ENCODE measurements at places on chromosomes 5 and 9. TPM values are rescaled to one million over a fixed set of nuclear protein-coding genes. Genes with fewer than 3 reads are reported as not detected.

DNA sequence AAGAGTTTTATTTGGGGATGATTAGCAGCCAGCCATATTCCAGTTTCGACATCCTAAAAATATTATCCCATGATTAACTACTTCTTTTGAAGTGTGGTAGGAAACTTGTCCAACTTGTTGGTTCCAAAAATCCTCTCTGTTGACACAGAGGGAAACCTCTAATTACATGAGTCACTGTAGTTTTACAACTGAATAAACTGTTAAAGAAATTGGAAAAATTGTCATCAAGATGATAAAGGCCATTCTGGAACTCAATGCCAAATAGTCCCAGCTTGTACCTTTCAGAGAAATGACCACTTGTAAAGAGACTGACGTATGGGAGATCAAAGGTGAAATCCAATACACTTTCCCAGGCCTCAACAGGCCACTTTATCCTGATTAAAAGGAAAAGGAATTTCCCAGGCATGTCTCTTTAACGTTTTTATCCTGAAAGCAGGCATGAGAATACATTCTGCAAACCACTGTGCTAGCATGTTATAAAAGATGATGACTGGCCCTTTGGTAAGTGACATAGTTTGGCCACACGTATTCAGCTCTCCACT is 261.6 kb downstream of the GLIS3 start:
- DNase-seq, result no peak

SEMA6A gene
- total RNA-seq, result 0.40 TPM

RLN1 gene
- 1.5 TPM for total RNA-seq

PTPDC1 gene
- 6.5 TPM for total RNA-seq

DNA sequence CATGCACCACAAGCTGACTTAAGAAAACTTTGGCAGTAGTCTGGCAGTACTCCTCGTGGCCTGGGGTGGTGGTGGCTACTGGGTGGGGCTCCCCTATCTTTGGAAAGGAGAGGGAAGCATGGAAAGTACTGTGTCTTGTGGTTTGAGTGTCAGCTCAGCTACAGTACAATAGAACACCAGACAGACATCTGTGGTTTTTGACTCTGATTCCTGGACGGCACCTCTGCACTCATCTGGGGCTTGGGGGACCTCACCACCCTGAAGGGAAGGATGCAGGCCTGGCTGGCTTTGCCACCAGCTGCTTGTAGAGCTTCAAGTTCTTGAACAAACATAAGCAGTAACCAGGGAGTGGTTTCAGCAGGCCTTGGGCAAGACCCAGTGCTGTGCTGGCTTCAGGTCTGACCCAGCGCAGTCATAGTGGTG is 40.6 kb downstream of the TNFSF8 start:
- peak; percentile 67 for DNase-seq

LCP2 gene
- 419 TPM for total RNA-seq

GRCh38 chr5:150804388-150804787 is 25.8 kb downstream of the SMIM3 start:
- DNase-seq, result no peak

CDH12 gene
- not detected for total RNA-seq

DNA sequence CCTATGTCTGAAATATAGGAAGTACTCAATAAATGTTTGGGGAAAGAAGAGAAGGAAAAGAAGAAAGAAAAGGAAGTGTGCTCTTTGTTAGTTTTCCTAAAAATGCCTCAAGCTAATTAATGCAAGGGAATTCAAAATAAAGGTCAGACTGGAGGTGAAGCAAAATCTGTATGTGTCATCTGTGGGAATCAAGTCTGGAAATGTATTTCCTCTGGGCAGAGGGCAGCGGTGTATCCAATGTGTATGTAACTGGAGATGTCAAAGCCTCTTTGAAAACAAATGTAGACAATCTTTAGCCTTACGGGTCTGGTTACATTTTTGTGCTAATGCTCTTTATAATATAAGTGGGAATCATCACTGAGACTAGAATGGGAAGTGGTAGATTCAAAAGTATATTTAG is 471.4 kb downstream of the MAN2A1 start:
- DNase-seq, result no peak

SLC4A9 gene
- total RNA-seq, result 0.07 TPM

DNA sequence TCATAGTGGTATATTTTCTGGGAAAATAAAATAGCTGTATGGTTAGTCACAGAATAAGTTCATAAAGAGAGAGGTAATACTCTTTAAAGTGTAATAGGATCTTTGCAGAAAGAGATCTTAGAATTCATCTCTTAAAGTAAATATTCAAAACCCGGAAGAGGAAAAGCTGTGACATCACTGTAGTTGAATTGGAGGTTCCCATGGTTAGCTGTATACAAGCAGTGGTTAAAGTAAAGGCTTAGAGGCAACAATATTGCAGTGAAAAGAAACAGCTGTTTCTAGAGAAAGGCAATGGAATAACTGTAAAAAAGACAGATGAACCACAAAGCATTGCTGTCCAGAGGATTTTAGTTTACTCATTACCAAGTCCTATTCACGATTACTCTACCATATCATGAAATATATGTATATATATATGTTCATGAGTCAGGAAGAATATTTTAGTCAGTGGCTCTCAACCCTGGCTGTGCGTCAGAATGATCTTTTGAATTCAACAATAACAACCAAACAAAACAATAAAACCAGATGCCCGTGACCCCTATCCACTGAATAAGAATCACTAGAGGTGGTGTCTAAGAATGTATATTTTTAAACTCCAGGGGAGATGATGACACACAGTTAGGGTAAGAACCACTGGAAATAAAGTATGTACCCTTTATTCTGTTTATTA is 4.7 kb downstream of the ERCC6L2 start:
- DNase-seq, result no peak

- no peak for DNase-seq
Measured at GRCh38 chr5:131639148-131639547, 4.1 kb upstream of the RAPGEF6 start.

NKD2 gene
- total RNA-seq, result 4.2 TPM

GRCh38 chr5:154476354-154477205 is 1.4 kb downstream of the HAND1 start:
- no peak for DNase-seq
